Right ventricle myocardium inferior (tissue), 1 donor: ENCODE measurements at places on chromosomes 4 and X. TPM values are rescaled to one million over a fixed set of nuclear protein-coding genes. Genes with fewer than 3 reads are reported as not detected.
A peak's percentile ranks its signal among the peaks of the same experiment; 100 is the strongest.

NDST3 gene
- total RNA-seq: not detected

NPY1R gene
- total RNA-seq: 0.46 TPM

IL21 gene
- total RNA-seq: not detected

MAGEB10 gene
- not detected for total RNA-seq

EDNRA gene
- total RNA-seq: 4.9 TPM

MAGEA2 gene
- total RNA-seq: not detected

MND1 gene
- 0.62 TPM for total RNA-seq

INTU gene
- 4.1 TPM for total RNA-seq

GRCh38 chrX:37825215-37825842 is 22.0 kb downstream of the DYNLT3 start:
- DNase-seq: no peak

- no peak for DNase-seq
Observed at GRCh38 chrX:71666240-71667223, 814 bp upstream of the LOC101059915 start.

DNA sequence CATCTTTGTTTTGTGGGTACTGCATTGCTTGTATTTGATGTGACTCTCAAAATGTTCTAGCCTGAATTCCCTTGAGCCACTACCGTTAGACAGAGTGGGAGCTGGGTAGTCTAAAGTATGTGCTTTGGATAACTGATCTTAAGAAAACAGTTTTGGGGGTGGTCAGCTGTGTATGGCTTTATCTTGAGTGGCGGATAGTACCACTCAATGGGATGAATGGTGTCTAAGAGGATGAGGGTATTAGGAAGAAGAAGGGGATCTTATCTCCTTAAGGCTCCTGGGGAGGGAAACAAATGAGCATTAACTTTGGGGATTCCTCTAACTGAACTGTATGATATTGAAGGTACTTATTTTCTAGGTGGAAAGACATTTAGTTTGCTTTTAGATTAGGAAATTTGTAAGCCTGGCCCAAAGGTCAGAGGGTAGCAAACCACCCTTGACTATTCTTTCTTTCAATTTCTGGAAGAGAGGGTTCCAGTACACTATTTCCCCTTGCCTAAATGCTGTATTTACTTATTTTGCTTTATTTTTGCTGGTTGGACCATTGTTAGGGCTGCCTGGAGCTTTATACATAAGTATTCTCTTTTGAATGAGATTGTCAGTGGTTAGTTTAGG is 11.3 kb downstream of the BMP2K start:
- DNase-seq: no peak

DNA sequence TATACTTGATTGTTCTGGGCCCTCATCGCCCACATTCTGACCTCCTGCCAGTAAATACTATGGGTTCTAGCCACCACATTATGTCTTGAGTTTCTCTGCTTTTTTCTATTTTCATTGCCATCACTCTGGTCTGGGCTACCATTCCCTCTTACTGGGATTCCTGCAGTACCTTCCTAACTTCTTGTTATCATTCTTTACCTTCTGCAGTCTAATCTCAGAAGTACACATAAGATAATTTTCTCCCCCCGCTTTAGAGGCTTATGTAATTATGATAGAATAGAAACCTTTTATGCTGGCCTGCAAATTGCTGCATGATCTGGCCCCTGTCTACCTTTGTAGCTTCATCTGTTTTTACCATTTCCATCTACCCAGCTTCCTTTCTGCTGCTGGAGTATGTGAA is 19.2 kb downstream of the STIM2 start:
- DNase-seq: no peak

DNA sequence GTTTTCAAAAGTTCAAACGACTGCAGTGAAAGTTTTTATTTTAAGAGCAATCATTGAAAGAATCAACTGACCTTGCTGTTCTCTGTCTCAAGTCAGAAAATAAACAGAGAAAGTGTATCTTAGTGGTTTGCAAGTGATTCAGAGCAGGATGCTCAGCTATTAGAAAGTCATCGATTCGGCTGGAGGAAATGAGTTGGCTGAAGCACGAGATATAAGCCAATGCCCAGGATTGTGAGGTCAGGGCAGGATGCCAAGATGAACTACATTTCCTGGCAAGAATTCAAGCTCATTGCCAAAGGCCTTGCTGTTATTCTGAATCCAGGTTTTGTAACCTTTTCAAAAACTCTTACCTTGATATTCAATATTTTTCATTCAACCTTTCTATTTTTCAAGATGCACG is 541.4 kb upstream of the BOD1L1 start:
- no peak for DNase-seq

GRCh38 chr4:55035892-55036291 is 89.5 kb downstream of the KDR start:
- DNase-seq: no peak

DNA sequence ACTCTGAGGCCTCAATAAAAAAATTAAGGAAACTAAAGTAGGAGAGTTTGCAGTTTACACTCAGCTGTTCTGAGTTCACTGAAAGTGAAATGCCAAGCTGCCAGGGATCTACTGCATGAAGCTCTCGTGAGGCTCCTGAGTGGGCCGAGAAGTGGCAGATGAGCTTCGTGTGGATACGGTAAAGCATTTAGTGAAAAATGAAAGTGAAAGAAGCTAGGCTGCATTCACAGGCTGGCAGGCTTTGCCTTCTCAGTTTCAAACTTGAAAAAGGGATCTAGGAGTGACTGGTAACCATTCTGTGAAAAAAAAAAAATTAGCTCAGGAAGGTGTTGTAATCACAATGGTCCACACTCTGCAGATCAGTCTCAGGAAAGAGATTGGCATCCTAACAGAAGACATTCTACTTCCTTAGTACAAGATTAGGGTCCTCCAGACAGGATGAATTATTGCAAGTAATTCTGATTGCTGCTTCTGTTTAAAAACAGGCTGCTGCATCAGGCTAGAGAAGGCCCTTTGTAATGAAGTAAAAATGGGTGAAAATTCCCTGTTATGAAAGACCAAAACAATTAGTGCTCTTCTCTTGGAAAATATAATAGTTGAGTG is 679.9 kb downstream of the RPA4 start:
- DNase-seq: no peak

DNA sequence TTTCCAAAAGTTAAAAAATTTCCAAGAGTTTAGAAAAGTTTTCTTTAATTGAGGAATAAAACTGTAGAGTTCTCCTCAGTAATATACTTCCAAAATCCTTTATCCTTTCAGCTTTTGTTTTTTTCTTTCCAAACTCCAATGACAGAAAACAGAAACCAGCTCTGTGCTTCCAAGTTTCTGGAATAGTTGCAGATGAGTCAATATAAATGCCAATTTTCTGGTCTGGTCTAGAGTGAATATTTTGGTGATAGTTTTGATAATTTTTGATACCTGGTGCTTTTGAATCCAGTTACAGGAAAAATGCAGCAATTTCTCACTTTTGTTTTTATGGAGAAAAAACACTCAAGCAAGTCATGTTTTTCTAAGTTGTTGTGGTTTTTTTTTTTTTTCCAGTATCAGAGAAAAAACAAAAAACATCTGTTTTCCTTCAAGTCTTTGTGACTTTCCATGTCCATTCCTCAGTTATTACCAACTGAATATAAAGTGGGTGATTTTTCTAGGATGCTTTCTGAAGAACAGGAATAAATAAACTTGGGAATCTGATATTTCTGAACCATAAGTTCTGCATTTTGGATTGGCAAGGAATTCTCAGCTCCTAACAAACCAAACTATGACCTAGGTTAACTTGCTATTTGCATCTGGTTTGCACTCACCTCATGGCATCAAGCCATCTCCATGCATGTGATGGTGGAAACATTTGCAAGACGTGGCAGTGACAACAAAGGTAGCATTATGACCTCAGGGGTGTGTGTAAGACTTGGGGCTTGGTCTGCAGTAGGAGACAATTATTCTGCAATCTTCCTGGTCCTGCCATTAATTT is 139.1 kb downstream of the VEGFC start:
- DNase-seq: no peak

DNA sequence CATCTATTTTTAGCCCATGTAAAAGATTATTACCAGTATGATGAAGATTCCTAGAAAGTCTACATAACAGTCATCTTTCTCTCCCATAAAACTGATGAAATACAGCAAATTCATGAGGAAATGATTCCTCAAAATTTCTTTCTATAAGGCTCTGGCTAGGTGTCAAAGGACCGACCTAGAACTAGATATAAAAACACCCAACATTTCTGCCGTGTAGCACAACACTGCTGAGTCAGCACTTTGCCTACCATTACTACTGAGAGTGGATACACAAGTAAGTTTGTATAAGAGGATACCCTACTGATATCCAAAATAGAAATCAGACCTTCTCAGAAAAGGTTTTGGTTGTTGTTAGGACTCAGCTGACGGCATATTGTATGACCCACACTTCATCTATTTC is 24.7 kb downstream of the TMEM47 start:
- DNase-seq: no peak

- DNase-seq: no peak
Observed at GRCh38 chr4:35649778-35650177, 594.5 kb downstream of the ARAP2 start.

- peak; percentile 50 for DNase-seq
Observed at GRCh38 chr4:2275546-2276251, 13.8 kb upstream of the MXD4 start.
